ENCODE measurements at places on chromosomes 13 and 19.

GRCh38 chr13:79589603-79590393 lies 108.8 kb downstream of the NDFIP2 start:
- no peak for DNase-seq

GRCh38 chr13:100674572-100674871 lies at the start of gene TMTC4:
Gene TMTC4 (minus strand): TSS chr13:100674795. CDS start chr13:100670362, 4,433 bp downstream.
- no peak for DNase-seq

GRCh38 chr13:59320021-59320420 lies 843.7 kb downstream of the DIAPH3 start:
- no peak for DNase-seq

GRCh38 chr13:25112695-25113255 lies 16.8 kb downstream of the PABPC3 start:
- DNase-seq, result no peak

- peak; percentile 77 for DNase-seq
These were observed 193.6 kb downstream of the KCNRG start for GRCh38 chr13:50208826-50209335.
